ENCODE measurements at places on chromosomes 16 and 17.

- DNase-seq = no peak
These were observed 516 bp downstream of the SLC16A6 start for GRCh38 chr17:68290268-68290954.

- DNase-seq = no peak
These were observed 21.1 kb upstream of the JPT2 start for GRCh38 chr16:1656808-1657617.

DNA sequence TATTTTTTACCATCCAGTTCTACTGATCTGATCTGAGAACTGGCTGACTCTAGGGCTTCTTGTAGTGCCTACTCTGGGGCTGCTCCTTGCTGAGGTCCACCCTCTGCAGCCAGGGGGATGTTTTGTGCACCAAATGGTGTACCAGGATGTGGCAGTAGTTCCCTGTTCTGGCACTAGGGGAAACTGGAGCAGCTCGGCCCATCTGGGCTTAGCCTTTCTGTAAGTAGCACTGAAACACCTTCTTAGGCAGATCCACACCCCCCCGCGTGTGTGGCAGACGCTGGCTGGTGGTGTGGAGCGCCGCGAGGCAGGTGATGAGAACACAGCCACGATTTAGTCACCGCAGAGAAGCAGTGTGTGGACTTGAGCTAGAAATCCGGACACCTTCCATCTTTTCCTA lies 17.0 kb downstream of the DUSP14 start:
- peak; percentile 44 for DNase-seq

DNA sequence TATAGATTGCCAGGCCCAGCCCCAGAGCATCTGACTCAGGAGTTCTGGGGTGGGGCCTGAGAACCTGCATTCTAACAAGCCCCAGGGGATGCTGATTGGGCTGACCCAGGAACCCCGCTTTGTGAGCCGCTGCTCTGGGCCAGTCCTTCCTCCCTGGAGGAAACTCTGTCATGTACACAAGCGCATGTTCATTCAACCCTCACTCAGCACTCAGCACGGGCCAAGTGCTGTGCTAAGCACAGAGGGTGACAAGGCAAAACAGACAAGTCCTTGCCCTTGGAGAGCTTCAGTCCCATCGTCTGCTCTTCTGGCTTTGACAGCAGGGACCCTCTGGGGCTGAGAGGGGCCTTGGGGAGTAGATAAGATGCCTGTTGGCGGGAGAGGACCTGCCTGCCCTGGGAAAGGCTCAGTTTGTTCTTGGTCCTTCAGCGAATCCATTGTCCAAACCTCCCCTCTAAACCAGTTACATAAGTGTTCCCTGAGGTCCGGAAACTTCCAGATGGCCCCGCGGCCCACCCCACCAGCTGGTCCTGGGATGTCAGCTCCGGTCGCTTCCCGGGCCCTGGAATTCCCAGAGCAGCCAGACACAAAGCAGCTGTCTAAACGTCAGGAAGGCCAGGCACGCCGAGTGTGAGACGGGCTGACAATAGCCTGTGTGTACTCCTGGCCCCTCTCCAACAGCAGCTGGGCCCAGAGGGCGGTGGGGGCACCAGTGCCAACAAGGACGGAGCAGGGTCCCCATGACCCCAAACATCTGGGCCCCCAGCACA lies 88.8 kb downstream of the ZDHHC7 start:
- no peak for DNase-seq

DNA sequence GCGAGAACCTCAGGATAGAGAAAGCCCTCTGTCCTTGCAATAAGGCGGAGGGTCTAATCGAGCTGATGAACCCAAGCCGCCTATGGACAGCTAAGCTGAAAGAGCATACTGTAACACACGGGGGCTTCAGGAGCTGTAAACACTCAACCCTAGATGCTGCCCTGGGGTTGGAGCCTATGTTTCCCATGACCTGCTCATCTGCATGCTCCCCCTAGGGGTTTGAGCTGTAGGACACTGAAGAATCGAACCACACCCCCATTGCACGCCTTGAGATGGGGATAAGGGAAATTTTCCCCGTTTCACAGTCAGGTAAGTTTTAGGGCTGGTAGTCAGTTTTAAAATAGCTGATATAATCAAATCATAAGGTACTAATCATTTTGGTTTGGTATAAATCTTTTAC lies 675.6 kb upstream of the CDH8 start:
- no peak for DNase-seq

DNA sequence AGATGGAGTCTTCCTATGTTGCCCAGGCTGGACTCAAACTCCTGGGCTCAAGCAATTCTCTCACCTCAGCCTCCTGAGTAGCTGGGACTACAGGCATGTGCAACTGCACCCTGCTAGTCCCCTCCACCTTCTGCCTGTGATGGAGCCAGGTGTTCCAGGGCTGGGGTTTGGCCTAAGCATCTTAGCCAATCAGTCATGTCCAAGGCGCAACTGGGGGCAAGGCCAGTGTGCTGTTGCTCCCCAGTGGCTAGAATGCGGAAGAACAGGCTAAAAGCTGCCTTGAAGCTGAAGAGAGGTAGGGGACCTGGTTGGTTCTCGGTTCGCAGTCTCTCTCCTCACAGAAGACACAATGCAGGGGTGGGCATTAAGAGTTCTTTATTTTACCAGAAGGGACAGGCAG lies 18.6 kb downstream of the FLOT2 start:
- DNase-seq = no peak

- no peak for DNase-seq
These were observed 199.9 kb downstream of the MAF start for GRCh38 chr16:79400462-79401149.

GRCh38 chr17:49076573-49077384 lies 55.8 kb upstream of the B4GALNT2 start:
- no peak for DNase-seq

- DNase-seq = no peak
These were observed 16.6 kb downstream of the MIEF2 start for GRCh38 chr17:18277076-18277475.

- no peak for DNase-seq
These were observed 281.4 kb downstream of the BCAS3 start for GRCh38 chr17:60959011-60959410.

DNA sequence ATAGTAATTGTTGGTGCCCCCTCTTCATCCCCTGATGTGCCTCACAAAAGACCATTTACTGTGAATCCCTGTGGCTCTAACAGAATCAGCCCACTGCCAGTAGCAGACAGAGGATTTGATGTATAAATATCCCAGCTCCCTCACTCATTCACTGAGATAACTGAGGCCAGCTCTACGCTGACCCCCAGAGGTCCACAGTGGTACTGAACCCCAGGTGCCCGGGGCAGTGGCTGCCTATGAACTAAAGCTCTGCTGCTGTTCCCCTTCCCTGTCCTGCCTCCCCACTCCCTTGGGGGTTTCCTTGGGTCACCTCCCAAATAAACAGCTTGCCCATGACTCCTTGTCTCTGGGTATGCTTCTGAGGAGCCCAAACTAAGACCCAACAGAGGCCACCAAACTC lies 295.8 kb downstream of the FOXL1 start:
- DNase-seq = no peak

DNA sequence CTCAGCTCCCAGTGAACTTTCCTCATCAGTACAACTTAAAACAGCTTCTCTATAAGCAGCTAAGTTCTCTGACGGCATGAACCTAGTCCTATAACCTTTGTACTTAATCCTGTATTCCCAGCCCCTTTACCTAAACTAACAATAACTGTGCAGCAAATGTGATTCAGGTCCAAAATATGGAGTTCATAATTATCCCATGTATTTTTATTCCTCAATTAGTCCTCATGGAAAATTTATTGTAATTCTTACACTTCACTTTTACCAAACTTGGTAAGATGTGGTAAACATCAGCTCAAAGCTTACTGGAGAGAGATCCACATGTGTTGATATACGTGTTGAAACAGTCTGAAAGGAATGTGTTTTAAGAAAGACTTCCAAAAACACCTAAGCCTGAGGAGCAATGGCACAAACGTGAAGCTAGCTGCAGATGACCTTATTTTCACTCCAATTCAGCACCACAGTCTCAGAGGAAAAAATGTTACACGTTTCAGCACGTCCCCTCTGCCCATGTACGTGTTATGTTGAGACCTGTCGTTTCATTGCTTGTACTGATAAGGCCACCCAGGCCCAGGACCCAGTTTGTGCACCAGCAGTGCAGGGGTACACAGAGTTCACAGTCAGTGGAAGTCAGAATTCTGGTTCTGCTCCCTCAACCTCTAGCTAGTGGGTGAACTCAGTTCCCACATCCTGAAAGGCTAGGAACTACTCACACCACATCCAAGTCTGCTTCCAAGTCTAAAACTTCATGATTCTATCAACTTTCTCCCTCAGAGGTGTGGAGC lies 7.1 kb downstream of the USP31 start:
- no peak for DNase-seq

DNA sequence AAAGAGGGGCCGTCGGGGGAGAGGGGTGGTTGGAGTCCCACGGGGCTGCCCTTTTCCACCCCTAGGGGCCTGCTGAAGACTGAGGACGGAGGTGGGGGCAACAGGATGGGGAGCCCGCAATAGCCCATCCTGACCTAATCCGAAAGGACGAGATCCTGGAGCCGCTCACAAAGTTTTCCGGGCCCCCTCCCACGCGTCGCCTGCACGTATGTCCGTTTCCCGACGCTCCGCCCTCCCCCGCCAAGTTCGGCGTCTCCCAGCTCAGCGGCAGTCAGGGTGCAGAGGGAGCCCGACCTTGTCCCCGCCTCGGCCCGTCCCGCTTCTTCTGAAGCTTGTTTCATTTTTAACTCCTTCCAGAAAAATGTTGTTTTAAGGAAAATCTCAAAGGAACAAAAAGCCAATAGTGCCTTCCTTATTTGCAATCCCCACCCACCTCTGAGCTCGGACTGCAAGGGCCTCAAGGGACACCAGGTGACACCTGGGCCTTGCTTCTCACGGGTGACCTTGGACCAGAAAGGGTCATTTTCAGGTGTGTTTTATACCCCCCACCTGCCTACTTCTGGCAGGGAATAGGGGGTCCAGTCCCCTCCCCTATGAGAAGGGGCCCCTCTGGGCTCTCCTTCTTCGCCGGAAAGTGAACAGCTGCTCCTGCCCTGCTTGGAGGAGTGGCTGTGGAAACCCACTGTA lies 3.4 kb upstream of the ZNF423 start:
- DNase-seq = no peak

GRCh38 chr17:75433218-75433783 lies 23.1 kb upstream of the TMEM94 start:
- no peak for DNase-seq

- DNase-seq = no peak
These were observed 30.8 kb upstream of the GUCY2D start for GRCh38 chr17:7971651-7972050.

DNA sequence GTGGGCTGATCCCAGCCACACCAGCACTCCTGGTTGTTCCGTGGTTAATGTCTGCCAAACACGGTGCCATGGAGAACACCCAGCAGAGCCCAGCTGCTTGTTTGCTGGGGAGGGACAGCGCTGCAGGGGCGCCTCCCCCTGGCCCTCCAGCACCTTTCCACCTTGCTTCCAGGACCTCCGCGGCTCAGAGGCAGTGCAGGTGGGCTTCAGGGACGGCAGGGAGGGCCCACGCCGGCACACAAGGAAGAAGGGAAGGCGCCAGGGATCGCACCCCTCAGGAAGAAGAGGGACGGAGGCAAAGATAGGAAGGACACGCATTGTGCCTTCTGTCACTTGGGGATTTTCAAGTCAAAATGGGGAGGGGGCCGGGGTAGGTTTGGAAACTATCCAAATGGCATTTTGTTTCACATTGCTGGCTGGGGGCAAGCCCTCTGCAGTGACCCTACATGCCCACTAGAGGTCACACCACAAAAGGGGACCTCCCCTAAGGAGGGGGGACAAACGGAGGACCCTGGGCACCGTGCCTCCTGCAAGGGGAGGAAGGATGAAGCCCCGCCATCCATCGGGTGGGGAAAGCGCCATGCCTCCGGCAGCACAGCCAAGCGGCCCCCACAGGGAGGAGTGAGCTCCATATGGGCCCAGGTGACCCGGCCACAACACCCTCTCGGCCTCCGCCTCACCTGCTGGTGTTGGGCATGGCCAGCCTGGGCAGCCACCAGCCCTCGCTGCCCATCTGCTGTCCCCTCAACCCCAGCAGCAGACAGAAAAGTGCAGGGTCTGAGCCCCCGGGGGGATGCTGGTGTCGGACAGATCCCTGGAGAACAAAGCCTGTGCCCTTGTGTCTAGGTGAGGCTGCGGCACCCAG lies 7.5 kb upstream of the C16orf95 start:
- no peak for DNase-seq

GRCh38 chr17:66675991-66676371 lies 158.9 kb upstream of the CACNG5 start:
- DNase-seq = no peak

DNA sequence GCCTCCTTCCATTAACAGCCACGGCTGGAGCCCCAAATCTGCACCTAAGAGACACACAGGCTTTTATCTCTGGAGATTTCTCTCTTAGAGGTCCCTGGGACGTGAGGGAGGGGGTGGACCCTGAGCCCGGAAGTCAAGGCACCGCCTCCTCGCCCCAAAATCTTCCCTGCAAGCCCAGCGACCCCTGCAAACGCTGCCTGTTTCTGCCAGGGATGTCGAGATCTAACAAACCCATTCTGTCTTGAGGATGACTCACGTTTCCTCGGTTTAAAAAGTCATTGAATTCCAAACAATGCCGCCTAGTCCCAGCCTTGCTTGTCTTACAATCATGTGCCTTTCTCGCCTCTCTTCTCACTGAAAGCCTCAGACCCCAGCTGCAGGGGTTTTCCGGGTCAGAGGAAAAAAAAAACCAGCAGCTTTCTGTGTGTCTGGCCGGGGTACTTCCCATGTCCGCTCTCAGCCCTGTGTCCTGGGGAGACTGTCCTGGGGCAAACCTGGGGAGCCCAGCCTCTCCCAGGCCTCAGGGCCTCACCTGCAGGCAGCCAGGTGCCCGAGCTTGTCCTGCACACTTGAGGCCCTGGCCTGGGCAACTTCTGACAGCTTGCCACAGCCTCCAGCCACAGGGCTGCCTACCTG lies 15.4 kb downstream of the ARL2BP start:
- no peak for DNase-seq

GRCh38 chr16:87161822-87162676 lies 155.1 kb downstream of the C16orf95 start:
- no peak for DNase-seq

GRCh38 chr17:34451313-34451712 lies 88.3 kb upstream of the CCL1 start:
- DNase-seq = no peak

GRCh38 chr16:26175944-26176343 lies 484.2 kb downstream of the HS3ST4 start:
- DNase-seq = no peak

DNA sequence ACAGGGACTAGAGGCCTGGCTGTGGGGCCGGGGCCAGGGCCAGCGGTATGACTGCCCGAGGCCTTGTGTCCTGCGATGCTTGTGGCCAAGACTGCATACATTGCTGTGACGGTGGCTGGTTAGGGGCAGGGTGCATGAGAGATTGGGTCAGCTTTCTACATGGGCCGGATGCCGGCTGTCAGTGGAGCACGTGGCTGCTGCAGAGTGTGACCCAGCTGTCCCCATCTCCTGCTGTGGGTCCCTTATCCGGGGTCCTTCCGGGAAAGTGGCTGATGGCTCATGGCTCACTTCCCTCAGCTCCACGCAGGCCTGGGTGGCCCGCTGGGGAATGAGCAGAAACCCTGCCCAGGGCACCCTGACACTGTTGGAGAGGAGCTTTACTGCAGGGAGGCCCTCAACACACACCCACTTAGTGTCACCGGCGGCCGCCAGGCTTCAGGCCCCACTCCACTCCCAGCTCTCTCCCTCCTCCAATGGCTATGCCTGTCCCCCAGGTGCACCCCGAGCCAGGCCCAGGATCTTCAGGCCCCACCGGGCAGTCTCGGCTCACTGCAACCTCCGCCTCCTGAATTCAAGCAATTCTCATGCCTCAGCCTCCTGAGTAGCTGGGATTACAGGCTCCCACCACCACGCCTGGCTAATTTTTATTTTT lies 808 bp upstream of the RGS11 start:
- DNase-seq = no peak
